ENCODE measurements at places on chromosomes 3 and 15.

- DNase-seq: no peak
These were observed 1046.3 kb downstream of the ROBO2 start for GRCh38 chr3:78086150-78086549.

GRCh38 chr3:1442271-1442670 is 349.4 kb downstream of the CNTN6 start:
- DNase-seq: no peak

GRCh38 chr3:133162670-133163305 is 124.6 kb downstream of the TMEM108 start:
- no peak for DNase-seq

DNA sequence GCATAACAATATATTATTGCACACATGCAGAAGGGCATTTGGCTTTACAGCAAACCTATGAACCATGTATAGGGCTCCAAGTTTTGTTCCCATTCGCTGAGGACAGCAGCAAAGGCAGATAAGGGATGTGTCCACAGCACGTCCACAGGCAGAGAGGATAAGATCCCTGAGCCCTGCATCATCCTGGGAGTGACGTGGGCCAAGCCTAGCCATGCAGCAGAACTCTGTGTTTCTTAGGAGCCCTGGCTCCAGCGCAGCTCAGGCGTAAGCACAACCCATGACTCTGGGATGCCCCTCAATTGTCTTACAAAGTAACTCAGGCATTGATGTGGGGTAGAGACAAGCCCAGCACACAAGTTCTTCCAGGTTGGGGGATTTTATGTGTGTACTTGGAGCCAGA is 194.3 kb upstream of the CTDSPL start:
- DNase-seq: no peak

DNA sequence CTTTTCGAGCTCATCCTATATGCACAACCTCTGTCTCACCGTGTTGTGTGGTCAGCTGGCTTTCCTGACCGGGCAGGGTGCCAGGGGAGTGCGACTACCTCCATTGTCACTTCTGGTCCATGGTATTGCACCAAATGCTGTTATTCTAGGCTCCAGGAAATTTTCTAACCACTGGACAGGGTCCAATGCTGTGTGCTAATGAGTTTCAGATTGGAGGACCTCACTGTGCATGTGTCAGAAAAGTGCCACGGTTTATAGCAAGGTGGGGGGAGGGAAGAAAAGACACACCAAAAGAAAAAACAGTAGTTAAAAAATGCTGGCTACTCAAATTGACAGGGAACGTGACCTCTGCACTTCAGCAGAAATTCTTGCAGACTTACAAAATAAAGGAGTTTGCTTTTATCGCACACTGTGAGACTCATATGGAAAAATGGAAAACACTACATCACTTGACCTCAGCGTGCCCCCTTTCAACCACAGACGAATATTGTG is 480.1 kb downstream of the FOXP1 start:
- no peak for DNase-seq

DNA sequence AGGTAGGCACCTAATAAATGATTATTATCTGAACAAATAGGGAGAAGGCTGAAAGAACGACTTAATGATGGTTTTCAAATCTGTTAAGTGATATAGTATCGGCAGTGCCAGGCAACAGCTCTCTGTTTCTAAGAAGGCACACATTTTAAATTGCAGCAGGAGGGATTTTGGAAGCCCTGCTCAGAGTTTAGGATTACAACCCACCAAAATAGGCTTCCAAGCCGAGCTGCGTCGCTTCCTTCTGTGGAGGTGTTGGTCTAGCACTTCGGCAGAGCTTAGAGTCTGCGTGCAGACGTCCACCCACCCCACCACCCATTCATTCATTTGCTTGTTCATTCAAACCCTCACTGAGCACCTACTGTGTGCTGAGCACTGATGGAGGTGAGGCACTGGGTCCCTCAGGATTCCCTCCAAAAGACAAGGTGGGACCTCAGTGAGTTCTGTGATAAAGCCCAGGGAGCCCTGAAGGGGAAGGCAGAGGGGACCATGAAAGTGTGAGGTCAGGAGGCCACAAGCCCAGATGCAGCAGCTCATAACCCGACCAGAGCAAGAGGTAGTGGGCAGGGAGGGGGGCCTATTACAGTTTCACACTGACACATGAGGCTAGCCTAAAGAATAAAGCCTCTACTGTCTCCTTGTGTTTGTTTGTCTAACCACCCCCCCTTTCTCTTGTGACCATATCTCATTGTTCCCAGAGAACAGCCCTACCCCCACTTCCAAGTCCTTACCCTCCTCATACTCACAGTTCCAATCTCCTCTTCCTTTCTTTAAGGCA is 8.9 kb downstream of the ADCY5 start:
- DNase-seq: no peak

- DNase-seq: no peak
These were observed 59.0 kb upstream of the NECTIN3 start for GRCh38 chr3:111012388-111013248.

- no peak for DNase-seq
These were observed 11.2 kb downstream of the IGDCC4 start for GRCh38 chr15:65411465-65412071.
